HCT116 (cell line): ENCODE measurements at places on chromosomes 13 and 19.

GRCh38 chr13:73304442-73304841, 245.6 kb downstream of the KLF5 start:
- no peak overlapping the region for H3K4me3 ChIP-seq
- no peaks in the 10 kb centered on the region for H3K27me3 ChIP-seq
- DNase-seq: no peak
- H3K4me1 ChIP-seq: peaks cover 4% of the 10 kb centered on the region; the same call in 1 of the 2 replicates
- H3K27ac ChIP-seq: no peak overlapping the region

DNA sequence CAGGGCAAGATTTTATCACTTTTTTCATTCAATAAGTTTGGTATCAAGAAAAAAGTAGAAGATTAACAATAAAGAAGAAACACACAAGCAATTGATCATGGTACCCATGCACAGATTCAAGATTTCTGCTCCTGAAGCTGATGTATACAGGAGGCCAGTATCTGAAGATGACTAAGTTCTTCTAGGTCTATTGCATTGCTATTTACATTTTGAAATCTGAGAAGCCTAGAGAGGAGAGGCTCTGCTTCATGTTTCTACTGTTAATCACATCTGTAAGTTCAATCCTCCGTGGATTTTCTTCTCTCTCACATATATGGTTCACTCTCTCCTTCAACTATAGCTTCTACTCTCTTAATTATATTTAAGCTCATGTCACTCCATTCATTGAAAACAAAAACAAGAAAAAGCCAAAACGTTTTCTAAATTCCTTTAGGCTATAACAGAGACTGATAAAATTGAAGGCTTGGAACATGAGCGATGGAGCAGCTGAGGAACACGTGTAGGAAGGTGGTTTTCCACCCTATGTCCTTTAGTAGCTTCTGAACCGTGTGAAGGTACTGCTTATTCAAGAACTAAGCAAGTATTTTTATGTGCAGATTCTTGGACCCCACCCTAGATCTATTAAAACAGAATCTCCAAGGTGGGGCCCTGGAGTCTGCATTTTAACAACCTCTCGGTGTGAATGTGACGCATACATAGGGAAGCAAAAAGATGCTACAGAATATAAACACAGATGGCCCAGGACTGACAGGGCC, 198.2 kb downstream of the EFNB2 start:
- no peaks in the 10 kb centered on the region for H3K4me1 ChIP-seq
- DNase-seq: no peak
- no peak overlapping the region for H3K4me3 ChIP-seq
- no peaks in the 10 kb centered on the region for H3K27me3 ChIP-seq
- H3K27ac ChIP-seq: no peak overlapping the region
- H3K36me3 ChIP-seq: no peaks in the 10 kb centered on the region

GRCh38 chr19:33064792-33065550, at the start of gene RHPN2:
Gene RHPN2 (minus strand): TSS chr19:33064888. CDS start chr19:33064852, 36 bp downstream.
- H3K4me1 ChIP-seq: peaks cover 49% of the 10 kb centered on the region
- DNase-seq: peak; percentile 59
- no peaks in the 10 kb centered on the region for H3K36me3 ChIP-seq
- peak within 1 kb of the TSS; percentile 85 for H3K4me3 ChIP-seq
- H3K27ac ChIP-seq: peak within 1 kb of the TSS; percentile 72

DNA sequence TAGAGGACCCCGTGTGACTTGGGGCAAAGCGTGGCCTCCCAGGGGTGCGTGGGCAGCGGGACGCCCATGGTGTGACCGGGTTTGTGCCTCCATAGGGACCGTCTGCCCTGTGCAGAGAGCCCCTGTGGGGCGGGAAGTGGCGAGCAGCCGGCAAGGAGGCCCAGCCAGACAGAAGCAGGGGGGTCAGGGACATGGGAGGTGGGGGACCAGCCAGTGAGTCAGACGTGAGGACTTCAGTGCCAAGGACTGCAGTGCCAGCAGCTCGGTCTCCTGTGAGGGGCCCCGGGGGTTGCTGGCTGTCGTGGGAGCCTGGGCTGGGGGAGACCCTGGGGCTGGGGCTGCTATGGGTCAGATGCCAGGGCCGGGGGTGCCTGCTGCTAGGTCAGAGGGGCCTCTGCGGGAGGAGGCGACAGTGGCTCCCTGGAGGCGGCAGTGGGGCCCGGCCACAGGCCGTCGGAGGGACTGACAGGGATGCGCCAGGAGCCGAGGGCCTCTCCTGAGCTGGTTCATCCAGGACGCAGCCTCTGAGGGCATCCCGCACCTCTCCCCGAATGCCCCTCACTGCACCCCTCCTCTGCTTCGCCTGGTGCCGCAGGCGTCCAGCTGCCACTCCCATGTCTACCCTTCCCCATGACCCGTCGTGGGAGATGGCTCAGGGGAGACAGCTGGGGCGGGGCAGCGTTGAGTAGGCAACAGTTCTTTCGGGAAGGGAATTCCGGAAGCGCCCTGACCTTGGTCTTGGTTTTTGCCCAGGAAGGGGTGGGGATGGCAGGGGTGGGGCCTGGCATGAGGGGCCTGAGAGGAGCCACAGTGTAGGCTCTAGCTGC, 80.0 kb downstream of the KDM4B start:
- H3K4me1 ChIP-seq: peaks cover 35% of the 10 kb centered on the region
- no peaks in the 10 kb centered on the region for H3K27me3 ChIP-seq
- H3K36me3 ChIP-seq: no peaks in the 10 kb centered on the region; the same call in 1 of the 2 replicates
- DNase-seq: no peak
- no peak overlapping the region; the same call in 1 of the 2 replicates for H3K27ac ChIP-seq

GRCh38 chr13:100350601-100351000, 238.0 kb downstream of the GGACT start:
- peaks cover 30% of the 10 kb centered on the region for H3K4me1 ChIP-seq
- H3K4me3 ChIP-seq: no peak overlapping the region
- no peaks in the 10 kb centered on the region for H3K27me3 ChIP-seq
- no peak for DNase-seq

GRCh38 chr13:74092711-74093110, 41.5 kb downstream of the KLF12 start:
- H3K4me1 ChIP-seq: no peaks in the 10 kb centered on the region
- no peak overlapping the region for H3K4me3 ChIP-seq
- no peaks in the 10 kb centered on the region for H3K36me3 ChIP-seq
- no peaks in the 10 kb centered on the region for H3K27me3 ChIP-seq
- DNase-seq: no peak

- no peak overlapping the region for H3K27ac ChIP-seq
- no peak for DNase-seq
- H3K36me3 ChIP-seq: no peaks in the 10 kb centered on the region
- H3K4me3 ChIP-seq: no peak overlapping the region
- no peaks in the 10 kb centered on the region for H3K4me1 ChIP-seq
Observed at GRCh38 chr13:23963184-23963931, 66.1 kb upstream of the C1QTNF9B start.

GRCh38 chr19:33350538-33351309, 22.8 kb upstream of the CEBPG start:
- H3K4me1 ChIP-seq: no peaks in the 10 kb centered on the region
- H3K36me3 ChIP-seq: no peaks in the 10 kb centered on the region
- peaks cover 16% of the 10 kb centered on the region; the same call in 1 of the 2 replicates for H3K27me3 ChIP-seq
- DNase-seq: no peak
- H3K27ac ChIP-seq: no peak overlapping the region

DNA sequence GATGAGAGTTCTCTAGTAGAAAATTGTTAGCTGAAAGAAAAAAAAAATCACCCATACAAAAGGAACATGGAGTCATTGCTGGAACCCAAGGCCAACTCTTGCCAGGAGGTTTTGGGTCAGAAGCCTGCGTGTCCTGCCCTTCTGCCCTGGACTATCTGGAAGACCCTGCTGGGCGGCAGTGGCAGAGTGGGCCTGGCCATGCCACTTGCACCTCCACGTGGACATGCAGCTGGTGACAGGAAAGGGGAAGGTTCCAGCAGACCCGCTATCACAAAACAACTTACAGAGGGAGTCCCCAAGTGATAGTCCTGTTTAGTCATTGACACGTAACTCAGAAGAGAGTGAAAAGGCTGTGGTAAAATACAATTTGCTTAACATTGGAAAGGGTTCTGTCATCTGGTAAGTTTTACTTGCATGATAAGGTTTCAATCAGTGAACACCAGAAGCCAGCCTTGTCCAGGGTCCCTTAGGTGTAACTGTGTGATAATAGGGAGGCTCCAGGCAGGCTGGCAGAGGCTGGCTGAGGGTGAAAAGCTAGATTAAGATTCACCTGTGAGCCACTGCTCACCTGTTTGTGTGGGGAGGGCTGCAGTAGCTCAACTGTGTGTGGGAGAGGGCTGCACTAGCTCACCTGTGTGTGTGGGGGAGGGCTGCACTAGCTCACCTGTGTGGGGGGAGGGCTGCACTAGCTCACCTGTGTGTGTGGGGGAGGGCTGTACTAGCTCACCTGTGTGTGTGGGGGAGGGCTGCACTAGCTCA, 47.8 kb downstream of the COL4A2 start:
- no peaks in the 10 kb centered on the region for H3K4me1 ChIP-seq
- H3K36me3 ChIP-seq: no peaks in the 10 kb centered on the region
- no peaks in the 10 kb centered on the region for H3K27me3 ChIP-seq
- no peak overlapping the region for H3K4me3 ChIP-seq
